K562 (cell line): ENCODE measurements at places on chromosomes 2 and 18. TPM values are rescaled to one million over a fixed set of nuclear protein-coding genes. Genes with fewer than 3 reads are reported as not detected.

DNA sequence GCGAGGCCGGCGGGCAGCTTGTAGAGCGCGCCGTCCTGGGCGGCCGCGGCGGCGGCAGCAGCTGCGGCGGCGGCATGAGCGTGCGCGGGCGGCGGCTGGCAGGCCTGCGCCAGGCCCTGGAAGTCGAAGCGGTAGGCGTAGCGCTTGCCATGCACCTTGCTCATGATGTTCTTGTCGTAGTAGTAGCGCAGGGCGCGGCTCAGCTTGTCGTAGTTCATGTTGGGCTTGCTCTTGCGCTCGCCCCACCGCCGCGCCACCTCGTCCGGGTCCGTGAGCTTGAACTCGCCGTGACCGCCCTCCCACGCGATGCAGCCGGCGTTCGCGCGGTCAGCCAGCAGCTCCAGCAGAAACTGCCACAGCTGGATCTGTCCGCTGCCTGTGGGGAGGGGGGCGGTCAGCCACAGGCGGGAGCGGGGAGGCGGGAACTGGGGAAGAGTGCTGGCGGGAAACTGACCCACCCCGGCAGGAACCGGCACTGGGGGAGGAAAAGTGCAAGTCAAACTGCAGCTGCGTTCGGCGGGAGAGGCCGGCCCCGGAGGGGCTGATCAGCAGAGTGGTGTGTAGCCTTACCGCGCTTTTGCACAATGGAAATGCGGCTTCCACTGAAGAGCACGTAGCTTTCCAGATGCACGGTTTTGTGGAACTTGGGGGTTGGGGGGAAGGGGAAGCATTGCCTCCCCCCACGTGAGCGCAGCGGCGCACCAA lies 3.0 kb downstream of the FEV start:
- no peak for DNase-seq

DNA sequence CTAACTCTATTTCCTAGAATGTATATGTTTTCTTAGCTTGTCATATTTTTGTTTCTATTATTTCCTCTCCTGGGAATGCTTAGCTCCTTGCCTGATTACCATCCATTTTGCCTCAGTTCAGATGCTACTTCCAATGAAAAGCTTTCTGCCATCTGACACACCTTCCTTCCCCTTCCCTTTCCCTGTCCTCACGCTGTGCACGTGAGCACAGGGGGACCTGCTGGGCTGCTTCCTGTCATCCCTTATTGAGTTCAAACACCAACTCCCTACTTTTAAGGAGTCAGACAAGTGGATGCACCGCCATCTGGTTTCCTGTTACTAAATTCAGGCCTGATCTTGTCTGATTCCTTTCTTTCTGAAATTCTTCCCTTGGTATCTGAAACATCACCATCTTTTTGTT lies 2.4 kb upstream of the INO80C start:
- DNase-seq, result no peak

- no peak for DNase-seq
Observed at GRCh38 chr2:37816686-37817085, 108.4 kb upstream of the RMDN2 start.

GRCh38 chr2:109347626-109348025 lies 218.6 kb downstream of the SH3RF3 start:
- no peak for DNase-seq

- DNase-seq, result no peak
Observed at GRCh38 chr2:180029575-180029974, 22.5 kb upstream of the CWC22 start.

DNA sequence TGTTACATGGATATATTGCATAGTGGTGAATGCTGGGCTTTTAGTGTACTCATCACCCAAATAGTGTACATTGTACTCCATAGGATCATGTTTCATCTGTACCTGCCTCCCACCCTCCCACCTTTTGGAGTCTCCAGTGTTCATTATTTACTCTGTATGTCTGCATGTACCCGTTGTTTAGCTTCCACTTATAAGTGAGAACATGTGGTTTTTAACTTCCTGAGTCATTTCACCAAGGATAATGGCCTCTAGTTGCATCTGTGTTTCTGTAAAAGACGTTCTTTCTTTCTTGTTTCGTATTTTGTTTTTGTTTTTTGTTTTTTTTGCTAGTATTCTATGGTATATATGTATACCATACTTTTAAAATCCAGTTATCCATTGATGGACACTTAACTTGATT lies 107.5 kb downstream of the MSTN start:
- no peak for DNase-seq

GRCh38 chr2:64482765-64483504 lies 29.0 kb downstream of the LGALSL start:
- DNase-seq, result no peak

GRCh38 chr2:207321514-207321913 lies 155.8 kb upstream of the KLF7 start:
- DNase-seq, result no peak

- no peak for DNase-seq
Observed at GRCh38 chr18:21684731-21685130, 19.8 kb downstream of the ABHD3 start.

DNA sequence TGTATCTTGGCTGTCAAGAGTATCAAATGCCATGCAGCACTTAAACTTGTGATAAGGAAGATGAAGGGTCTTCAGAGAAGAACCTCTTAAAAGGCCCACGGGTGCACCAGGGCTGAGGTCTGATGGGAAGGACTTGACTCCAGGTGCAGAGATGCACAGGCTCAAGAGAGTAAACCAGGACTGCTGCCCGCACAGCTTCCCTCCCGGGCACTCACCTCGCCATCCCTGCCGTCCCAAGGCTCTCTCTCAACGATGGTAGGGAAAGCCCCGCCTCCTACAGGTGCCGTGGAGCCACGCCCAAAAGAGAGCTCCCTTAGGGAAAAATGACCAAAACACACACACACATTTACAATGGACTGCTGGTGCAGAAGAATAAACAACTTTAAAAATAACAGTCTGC lies 27.9 kb downstream of the PDIA6 start:
- DNase-seq, result no peak

- no peak for DNase-seq
Observed at GRCh38 chr2:133213651-133214050, 354.6 kb downstream of the NCKAP5 start.

DNA sequence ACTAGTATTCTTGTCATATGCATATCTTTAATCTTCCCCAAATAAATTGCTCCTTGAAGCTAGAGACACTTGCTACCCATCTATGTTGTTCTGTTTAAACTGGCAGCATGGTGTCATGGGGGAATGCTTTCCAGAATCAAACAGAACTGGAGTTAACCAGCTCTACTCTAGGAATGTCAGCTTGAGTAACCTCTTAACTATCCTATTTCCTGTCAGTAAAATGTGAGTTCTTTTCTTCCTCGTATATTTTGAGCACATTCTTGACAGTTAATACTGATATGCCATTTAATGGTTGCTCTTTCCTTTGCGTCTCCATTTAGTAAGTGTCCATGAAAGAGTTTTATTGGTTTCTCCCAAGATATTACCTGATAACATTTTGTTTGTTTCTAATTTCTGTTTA lies 23.0 kb downstream of the CNTNAP5 start:
- DNase-seq, result no peak

GRCh38 chr2:28390746-28391563 lies 1.7 kb upstream of the FOSL2 start:
- no peak for DNase-seq

GRCh38 chr18:8167026-8167425 lies 442.2 kb upstream of the RAB12 start:
- DNase-seq, result no peak

DNA sequence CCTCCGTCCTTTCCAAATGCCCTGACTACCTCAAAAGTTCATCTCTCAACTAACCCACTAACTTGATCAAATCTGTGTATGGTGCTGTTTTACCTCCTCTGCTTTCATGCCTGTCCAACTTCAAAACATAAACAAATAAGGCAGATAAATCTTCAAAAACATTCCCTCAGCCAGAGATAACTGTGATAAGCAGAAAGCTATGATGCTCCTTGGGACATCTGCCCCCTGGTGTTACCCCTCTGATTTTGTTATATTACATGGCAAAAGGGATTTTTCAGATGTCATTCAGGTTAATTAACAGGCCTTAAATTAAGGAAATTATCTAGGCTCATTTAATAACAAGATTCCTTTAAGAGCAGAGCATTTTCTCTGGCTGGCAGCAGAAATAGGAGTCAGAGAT lies 810.8 kb upstream of the CHAC2 start:
- DNase-seq, result no peak

DNA sequence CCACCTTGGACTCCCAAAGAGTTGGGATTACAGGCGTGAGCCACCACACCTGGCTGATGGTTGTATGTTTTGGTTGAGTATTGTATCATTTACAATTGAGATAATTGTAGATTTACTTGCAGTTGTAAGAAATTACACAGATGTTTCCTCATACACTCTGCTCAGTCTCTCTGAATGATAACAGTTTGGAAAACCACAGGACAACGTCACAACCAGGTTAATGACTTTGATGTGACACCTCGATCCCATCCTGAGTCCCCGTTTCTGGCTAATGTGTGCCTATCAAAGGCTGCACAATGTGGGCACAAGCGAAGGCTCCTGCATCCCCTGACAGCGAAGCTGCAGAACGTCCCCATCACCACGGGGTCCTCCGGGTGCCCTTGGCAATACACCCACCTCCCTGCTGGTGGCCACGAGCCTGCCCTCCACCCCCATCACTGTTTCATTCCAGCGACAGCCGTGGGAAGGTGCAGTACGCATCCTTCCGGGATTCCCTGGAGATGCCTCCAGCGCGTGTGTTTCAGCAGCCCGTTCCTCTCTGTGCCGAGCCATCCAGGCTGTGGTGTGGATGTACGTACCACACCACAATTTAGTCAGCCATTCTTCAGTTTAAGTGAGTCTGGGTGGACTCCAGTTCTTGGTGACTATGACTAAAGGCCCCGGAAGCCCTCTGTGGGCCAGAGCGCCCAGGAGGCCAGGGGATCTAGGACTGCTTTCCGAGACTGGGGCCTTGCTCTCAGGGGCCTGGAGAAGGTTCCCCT lies 4.3 kb upstream of the PDCD1 start:
- DNase-seq, result no peak

DNA sequence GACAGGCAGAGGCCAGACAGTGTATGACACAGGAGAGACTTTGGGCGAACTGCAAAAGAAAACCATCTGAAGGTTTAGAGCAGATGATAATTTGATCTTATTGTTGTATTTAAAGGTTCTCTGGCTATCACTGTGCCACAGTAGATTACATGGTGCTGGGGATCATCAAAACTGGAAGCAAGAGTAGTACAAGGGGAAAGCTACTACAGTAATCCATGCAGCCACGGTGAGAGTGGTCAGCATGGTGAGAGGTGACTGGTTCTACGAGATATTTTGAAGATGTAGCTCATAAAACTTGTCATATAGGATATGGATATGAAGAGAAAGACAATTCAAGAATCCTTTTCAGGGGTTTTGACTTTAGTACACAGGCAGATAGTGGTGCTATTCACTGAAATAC lies 194.8 kb upstream of the GULP1 start:
- DNase-seq, result no peak

DNA sequence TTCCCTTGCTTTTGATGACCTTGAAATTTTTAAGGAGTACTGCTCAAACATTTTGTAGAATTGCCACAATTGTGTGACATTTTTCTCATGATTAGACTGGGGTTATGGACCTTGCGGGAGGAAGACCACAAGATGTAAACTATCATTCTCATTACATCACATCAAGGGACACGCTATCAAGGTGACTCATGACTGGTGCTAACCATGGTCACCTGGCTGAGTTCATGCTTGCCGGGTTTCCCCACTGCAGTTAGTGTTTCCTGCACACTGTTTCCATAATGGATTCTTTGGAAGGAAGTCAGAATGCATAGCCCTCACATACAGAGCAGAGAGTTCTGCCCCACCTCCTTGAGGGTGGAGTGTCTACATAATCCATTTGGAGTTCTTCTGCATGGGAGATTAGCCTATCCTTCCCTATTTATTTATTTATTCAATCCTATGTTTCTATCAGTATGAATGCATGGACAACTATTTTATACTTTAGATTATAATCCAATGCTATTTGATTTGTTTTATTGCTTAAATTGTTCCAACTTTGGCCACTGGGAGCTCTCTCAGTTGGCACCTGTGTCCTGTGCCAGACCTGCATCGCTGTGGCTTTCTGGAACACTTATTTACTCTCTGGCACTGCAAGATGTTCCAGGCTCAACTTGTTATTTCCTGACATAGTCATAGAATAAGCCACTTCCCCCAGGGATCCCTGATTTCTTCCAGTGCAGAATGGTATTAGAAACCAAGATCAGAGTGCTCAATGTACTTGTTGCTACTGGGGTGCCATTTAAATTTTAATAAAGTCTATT lies 6.0 kb downstream of the MC2R start:
- no peak for DNase-seq

GRCh38 chr2:20198001-20198400 lies 26.9 kb downstream of the SDC1 start:
- DNase-seq, result no peak

GRCh38 chr2:25279091-25279651 lies 62.6 kb downstream of the DNMT3A start:
- no peak for DNase-seq

DNA sequence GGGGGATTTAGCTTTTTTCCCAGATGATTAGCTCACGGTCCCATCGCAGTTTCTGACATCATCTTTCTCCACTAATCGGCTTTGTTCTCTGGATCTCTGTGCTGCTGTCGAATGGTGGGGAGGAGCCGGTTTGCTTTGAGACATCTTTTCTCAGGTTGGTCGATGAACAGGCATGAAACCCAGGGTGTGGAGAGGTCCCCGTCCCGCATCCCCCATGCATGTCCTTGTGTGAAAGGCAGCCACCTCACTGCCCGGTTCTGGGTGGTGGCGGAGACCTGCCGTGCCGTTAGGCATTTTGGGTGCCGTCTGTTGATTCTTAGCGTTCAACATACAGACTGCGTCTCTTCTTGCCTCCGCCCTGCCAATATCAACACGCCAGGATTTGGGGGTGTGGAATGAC lies 57.8 kb downstream of the CTDP1 start:
- DNase-seq, result no peak

DNA sequence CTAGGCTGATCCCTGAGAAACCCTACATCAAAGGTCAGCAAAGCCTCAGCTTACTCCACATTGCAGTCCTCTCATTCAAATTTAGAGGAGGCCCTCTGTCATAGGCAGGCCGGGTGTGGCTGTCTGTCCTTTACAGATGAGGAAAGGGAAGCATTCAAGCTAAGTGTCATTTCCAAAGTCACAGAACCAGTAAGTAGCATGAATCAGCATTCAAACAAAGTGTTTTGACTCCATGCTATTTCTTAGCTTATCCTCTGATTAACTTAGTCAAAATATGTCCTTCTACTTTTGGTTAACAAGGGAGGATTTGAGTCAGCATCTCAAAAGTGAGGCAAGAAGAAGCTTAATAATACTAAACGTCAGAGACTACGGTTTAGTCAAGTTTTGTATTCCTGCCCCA lies 409.0 kb upstream of the POU3F3 start:
- DNase-seq, result no peak

GRCh38 chr2:70047451-70047850 lies 39.8 kb upstream of the PCBP1 start:
- DNase-seq, result no peak

The IL37 gene
- not detected in 2 replicates for polyA plus RNA-seq

The NEU4 gene
- polyA plus RNA-seq, result 0.01 TPM in 1 of 2 replicates, not detected in the other

The PCGF1 gene
- polyA plus RNA-seq, result 26.1 and 26.3 TPM in 2 replicates

The PRLH gene
- polyA plus RNA-seq, result not detected in 2 replicates

The PJVK gene
- polyA plus RNA-seq, result 1.2 and 2.1 TPM in 2 replicates

The GPR39 gene
- polyA plus RNA-seq, result not detected in 2 replicates

The LAMA3 gene
- not detected in 2 replicates for polyA plus RNA-seq

The MTCL1 gene
- 3.0 and 5.5 TPM in 2 replicates for polyA plus RNA-seq

The MARCO gene
- not detected in 2 replicates for polyA plus RNA-seq

The MAPRE2 gene
- polyA plus RNA-seq, result 49.6 and 55.1 TPM in 2 replicates

The ALPG gene
- not detected in 2 replicates for polyA plus RNA-seq

The MYO5B gene
- 0.04 and 0.41 TPM in 2 replicates for polyA plus RNA-seq

The RAX gene
- not detected in 2 replicates for polyA plus RNA-seq

The DAPL1 gene
- polyA plus RNA-seq, result not detected in 2 replicates

The LYG2 gene
- polyA plus RNA-seq, result 0.17 TPM in 1 of 2 replicates, not detected in the other

The RSAD2 gene
- 0.11 and 0.19 TPM in 2 replicates for polyA plus RNA-seq

The ZC3H8 gene
- polyA plus RNA-seq, result 25.7 and 31.0 TPM in 2 replicates

The HMSD gene
- polyA plus RNA-seq, result 0.05 TPM in 1 of 2 replicates, not detected in the other
